ENCODE measurements at places on chromosomes 16 and 17.

- DNase-seq, result no peak
Measured at GRCh38 chr17:29032013-29032856, 10.7 kb upstream of the PIPOX start.

DNA sequence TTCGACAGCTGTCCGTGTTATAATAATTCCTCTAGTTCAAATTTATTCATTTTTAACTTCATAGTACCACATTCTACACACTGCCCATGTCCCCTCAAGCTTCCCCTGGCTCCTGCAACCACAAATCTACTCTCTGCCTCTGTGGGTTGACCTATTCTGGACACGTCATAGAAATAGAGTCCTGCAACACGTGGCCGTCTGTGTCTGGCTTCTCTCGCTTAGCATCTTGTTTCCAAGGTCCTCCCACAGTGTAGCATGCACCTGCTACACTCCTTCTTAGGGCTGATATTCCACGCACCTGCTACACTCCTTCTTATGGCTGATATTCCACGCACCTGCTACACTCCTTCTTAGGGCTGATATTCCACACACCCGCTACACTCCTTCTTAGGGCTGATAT lies 16.5 kb downstream of the SCGB1C2 start:
- no peak for DNase-seq

DNA sequence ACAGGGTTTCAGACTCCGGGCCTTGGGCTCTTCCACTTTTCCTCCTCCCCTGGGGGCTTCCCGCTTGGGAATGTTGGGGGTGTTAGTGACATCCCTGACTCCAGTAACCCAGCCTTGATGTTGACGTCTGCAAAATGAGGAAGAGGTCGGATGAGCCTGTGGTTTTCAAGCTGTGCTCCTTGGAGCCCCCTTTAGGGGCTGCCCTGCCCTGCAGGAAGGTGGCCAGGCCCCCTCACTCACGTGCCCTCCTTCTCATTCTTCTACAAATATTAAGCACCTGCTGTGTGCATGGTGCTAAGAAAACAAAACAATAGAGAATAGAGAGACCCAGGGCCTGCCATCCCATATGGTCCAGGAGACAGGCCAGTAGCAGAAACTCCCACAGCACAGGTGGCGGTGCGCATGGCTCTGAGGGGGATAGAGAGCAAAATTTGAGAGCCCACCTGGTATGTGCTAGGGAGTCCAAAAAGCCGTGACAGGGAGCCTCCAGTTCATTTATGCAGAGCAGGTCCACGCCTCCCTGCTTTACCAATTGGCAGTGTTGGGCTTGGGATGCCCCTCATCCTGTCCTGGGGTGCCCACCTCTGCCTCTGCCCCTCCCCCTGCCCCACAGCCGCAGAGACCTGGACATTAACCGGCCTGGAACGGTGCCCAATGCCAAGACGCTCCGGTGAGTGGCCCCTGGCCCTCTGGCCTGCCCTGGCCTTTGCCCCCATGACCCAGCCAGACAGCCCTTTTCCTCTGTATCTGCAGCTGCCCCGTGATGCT lies 7.4 kb downstream of the NDRG4 start:
- DNase-seq, result no peak

DNA sequence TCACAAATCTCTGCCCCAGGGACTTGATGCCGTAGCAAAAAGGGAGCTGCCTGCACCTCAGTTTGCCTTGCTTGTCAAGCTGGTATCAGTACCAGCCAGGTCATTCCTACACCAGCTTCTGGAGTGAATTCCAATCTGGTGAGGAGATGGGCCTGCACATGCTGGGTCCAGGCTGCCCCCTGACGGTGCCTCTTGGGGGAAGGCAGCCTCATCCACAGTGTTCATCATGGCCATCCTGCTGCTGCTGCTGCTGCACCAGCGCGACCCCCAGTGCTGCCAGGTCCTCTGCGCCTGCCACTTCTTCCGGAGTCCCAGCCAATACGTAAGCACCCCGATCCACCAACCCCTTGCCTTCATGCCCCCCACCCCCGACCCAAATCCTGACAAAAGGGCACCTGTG lies 8.3 kb downstream of the MRPL27 start:
- no peak for DNase-seq
